ENCODE measurements at places on chromosomes 7 and 10.

GRCh38 chr10:27736396-27736795, 9.2 kb downstream of the MKX start:
- no peak for DNase-seq

DNA sequence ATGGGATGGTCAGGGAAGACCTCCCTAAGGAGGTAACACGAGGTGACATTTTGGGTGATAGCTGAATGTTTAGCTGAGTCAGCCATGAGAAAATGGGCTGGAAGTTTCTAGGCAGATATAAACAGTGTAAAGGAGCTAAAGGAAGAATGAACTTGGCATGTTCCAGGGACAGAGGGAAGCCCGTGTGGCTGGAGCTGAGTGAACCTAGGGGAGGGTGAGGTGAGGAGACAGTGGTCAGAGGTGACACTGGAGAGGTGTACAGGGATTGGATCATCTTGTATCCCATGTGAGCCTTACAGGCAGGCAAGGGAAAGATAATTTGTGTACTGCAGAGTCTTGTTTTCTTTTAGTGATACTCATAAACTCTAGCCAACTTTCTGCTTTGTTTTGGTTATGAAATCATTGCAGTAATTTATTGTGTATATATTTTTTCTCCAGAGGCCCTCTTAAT, 1.8 kb downstream of the STARD3NL start:
- DNase-seq: no peak

DNA sequence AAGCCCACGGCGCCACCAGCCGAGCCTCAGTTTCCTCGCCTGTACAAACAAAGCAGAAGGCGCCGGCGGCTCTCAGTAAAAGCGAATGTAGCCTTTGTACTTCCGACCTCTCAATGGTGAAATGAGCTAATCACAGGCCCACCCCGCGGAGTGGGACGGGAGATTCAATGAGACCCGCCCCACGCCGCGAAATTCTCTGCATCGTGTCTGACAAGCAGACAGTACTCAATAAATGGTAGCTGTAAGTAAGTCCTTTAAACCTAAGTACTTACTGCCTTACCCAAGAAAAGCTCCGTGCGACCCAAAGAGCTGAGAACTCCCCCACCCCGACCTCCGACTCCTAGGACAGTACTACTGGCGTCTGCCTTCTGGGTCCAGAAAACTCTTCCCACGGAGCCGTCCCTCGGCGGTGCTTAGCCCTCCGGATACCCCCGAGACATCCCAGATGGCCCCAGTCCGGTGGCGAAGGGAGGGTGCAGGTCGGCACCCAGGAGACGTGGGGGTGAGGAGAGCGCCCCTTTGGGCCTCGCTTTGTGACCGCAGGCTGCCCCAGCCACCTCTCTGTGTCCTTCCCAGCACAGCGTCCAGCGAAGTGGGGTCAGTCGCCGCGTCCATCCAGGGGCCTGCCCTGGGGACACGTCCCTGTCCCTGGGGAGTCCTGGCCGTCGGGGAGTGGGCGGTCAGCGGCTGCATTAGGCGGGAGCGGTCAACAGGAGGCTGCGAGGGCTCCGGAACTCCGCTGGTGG, 972 bp upstream of the CXCL12 start:
- no peak for DNase-seq

DNA sequence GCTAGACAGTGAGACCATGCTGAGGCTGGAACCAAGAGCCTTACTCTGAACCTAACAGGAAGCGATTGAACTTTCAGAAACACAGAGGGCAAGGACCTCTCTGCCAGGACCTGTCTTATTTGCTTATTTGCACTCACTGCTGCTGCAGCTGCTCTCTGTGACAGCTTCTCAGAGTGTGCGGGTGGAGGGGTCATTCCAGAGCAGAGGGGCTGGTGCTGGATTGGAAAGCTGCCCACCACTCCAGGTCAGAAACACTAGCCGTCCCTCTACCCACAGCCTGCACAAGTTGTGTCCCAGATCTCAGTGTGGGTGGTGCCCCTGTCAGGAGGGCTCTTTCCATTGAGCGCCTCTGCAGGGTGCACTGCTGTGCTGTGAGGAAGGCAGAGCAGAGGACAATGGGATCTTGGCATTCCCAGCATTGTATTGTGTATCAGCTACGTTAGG, 126.2 kb downstream of the CCNY start:
- DNase-seq: no peak

DNA sequence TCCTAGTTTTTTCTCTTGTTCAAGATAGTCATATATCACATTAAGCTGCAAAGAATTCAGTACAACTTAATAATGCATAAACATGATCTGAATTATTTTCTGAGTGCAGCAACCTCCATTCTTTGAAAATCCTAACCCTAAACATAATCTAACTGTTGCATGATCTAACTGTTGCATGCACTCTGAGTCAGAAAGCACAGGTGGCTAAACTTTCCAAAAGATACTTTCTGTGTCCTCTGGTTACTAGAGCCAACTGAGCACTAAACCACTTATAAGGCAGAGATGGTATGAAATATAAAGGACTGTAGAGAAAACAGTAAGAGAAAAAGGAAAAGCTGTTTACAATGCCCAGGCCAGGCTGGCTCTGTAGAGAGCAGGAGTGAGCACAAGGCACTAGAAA, 23.0 kb upstream of the FAM133B start:
- no peak for DNase-seq

DNA sequence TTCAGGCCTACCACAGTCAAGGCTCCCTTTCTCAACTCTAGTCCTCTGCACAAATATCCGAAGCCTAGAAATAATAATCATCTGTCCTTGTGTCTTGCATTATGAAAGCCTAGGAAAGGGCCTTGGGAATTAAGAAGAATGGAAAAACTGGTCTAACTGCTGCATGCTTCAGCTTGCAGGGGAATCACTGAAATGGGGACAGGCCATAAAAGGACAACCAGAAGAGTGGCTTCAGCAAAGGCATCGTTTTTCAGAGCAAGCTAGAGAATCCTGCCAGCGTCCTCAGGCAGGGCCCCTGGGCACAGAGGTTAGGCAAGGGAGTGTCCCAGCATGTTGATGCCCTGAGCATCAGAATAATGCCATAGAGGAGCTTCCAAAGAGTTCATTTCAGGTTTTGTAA, 13.2 kb downstream of the ERVW-1 start:
- no peak for DNase-seq

GRCh38 chr7:146411975-146412374, 295.4 kb downstream of the CNTNAP2 start:
- DNase-seq: no peak

DNA sequence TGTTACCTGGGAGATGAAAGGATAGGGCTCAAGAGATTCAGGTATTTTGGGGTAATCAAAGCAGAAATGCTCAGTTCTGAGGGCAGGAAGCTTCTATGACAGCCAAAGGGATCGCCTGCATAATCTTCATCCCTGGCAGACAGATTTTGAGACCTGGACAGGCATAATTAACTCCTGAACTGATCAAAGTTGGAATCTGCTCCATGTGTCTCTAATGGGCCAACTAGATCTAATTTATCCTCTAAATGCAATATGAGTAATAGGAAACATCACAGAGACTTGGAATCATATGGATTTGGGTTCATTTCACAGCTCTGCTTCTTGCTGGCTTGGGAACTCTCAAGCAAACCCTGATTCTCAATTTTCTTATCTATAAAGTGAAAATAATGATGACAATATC, 41.2 kb upstream of the EPHB6 start:
- DNase-seq: no peak
